NCI-H526 (cell line): ENCODE measurements at places on chromosomes 12 and 14.

DNA sequence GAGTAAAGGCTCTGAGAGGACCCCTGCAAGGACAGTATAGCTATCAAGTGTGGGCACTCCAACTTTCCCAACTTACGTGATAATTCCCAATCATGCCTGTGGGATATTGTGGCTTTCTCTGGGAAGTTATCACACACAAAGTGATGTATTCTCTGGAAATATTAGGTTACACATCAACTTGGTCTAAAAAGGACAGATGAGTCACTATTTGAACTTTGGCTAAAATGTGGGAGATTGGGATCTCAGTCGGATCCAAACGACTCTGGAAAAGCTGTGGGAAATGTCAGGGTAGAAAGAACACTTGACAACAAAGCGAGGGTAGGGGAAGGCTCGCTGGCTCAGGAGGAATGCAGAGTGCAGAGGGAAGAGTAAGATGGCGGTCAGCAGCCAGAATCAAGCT, 1048.9 kb downstream of the BCL11B start:
- no peak for DNase-seq

DNA sequence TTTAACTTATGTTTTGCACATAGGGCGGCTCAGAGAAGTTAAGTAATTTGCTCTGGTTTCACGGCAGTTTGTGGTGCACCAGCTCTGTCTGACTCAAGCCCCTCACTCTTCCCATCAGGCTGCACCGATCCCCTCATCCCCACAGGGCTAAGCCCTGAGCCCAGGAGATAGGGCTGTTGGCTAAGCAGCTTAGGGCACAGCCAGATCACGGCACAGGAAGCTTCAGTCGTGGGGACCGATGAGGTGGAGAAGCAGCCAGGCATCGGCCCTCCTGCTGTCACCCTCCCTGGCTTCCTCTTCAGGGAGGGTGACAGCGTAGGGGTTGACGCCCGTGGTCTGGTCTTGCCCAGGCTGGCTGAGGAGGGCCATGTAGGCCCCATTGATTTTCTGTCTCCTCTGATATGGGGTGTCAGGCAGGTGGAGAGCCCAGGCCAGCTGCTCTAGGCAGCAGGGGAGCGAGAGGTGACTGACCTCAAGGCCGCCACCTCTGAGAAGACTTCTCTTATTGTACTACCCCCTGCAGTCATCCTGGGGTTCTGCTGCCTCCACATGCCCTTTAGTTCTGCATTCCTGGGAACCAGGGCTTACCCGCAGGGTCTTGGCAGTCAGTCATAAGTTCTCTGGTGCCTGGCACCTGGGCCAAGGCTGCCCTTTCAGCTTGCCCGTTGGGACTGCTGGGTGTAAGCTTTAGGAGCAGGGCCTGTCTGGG, 166.4 kb downstream of the TSPAN9 start:
- DNase-seq, result no peak

DNA sequence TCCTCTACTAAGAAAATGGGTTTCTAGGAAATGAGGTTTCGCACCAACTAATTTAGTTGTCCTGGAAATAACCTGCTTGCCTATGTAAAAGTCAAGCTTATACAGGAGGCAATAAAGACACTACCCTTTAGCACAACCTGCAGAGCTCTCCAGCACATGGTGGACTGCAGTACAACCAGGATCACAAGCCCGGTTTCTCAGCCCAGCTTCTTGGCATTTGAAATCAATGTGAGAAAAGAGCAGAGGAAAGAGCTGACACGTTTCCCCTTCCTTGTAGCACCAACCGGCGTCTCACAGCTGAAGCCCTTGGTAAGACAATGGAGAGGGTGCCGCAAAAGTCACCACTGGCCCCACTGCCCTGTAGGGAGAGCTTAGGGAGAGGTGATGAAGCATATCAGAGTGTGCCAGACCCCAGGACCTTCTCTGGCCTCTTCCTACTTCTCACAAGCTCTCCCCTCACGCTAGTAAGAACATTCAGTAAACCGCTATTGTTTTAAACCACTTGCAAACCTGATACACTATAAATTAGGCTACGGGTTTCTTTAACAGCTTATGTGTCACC, 8.6 kb downstream of the SPTLC2 start:
- DNase-seq, result no peak

- no peak for DNase-seq
These were observed 138.3 kb downstream of the ST8SIA1 start for GRCh38 chr12:22196236-22196635.

DNA sequence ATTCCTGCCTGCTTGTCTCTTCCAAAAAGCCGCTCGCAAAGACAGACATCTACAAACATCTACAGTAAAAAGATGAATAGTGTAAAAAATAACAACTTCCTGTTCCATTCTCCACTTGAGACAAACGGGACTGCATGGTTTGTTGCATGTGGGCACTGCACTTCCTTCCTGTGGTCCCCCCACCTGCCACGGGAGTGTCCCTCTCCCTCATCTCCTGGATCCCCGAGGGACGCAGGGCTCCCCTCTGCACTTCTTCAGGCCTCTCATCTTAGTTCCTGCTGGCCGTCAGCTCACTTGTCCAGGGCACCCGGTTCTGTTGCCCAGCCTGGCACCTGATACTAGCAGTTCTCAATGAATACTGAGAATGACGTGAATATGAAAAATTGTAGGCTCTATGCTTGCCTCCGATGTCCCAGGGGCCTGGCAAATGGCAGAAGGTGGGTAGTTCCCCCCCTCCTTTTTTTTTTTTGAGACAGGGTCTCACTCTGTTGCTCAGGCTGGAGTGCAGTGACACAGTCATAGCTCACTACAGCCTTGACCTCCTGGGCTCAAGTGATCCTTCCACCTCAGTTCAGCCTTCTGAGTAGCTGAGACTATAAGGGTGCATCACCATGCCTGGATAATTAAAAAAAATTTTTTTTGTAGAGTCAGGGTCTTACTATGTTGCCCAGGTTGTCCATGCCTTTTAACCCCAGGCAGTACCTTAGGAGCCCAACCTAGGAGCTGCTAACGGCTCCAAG, 3.5 kb upstream of the KLC1 start:
- no peak for DNase-seq

DNA sequence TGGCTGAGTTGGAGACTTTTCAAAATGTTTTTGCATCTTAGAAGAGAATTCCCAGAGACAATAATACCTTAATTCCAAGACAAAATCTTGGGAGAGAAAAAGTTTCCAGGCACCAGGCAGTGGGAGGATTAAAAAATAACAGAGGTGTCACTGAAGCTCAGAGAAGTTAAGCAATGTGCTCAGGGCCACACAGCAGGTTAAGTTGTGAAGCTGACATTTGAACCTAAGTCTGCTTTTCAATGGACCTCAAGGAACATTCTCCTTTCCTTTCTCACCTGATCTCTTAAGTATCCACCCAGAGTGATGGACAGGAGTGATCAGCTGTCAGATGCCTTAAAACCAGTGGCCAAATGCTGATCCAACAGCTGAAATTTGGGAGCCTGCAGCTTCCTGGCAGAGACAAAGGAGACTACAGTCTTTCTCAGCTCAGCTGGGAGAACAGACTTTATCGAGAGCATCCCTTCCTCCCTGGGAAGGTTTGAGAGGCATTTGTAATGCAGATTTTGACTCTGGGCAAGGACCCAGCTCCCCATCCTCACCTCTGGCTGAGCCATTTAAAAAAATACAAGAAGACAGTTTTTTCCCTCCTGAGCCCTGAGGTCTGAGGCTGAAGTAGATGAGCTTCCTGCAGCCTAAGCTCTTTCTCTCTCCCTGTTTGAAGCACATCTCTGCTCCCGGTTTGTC, 174.9 kb upstream of the RPH3A start:
- DNase-seq, result no peak

DNA sequence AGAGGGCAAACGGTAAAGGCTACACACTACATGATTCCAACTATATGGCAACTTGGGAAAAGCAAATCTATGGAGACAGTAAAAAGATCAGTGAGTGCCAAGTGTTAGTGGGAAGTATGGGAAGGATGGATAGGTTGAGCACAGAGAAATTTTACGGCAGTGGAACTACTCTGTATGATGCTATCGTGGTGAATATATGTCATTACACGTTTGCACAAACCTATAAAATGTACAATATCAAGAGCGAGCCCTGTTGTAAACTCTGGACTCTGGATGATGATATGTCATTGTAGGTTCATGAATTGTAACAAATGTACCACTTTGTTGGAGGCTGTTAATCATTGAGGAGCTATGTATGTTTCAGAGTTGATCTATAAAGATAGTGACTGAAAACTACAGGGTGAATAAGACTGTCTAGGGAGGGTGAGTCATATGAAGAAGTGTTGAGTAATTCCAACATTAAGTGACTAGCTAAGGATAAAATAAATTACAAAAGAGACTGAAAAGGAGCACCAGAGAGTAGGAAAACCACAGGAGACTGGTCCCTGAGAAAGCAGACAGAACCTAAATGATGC, 349.2 kb upstream of the LMO3 start:
- no peak for DNase-seq

DNA sequence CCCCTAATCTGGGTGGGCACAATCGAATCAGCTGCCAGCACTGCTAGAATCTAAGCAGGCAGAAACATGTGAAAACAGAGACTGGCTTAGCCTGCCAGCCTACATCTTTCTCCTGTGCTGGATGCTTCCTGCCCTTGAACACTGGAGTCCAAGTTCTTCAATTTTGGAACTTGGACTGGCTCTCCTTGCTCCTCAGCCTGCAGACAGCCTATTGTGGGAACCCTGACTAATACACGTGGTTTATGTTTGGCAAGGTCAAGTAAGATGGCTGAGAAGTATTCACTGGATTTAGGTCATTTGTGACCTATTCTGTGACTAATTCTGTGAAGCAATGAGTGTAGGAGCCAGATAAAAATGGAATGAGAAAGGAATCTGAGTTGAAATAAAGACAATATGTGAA, 11.0 kb downstream of the GPR135 start:
- no peak for DNase-seq

DNA sequence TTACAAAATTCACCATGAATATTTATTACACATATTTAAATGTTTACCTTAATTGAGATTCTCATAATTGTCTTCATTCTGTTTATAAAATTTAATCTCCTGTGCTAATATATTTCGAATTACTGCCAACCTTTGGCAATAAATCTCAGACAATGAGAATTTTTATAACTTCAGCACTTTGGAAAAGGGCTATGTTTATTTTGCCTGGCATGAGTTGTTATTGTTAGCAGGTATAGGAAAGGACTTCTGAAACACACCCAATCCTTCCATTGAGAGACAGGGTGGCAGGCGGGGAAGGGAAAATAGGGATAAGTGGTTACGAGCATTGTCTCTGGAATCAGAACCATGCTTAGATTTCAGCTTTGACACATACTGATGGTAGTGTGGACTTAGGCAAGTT, 12.1 kb upstream of the MSRB3 start:
- DNase-seq, result no peak
